ENCODE measurements at places on chromosomes 12 and 14.

GRCh38 chr14:51095854-51096823 is 1.2 kb upstream of the TRIM9 start:
- peak; percentile 45 for DNase-seq

DNA sequence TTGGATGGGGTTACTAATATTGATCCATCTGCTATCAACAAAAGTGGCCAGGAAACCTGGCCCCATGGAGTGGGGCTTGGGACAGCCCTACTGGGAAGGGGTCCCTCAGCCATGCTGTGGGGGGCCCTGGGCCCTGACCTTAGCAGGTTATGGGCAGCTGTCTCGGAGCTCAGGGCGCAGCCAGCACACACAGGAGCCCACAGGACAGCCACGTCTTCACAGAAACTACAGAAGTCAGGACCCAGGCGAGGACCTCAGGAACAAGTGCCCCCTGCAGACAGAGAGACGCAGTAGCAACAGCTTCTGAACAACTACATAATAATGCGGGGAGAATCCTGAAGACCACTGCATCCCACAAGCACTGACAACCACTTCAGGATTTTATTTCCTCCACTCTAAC is 11.9 kb upstream of the FKBP11 start:
- DNase-seq, result no peak

GRCh38 chr14:30994681-30995620 is 30.5 kb upstream of the AP4S1 start:
- no peak for DNase-seq

DNA sequence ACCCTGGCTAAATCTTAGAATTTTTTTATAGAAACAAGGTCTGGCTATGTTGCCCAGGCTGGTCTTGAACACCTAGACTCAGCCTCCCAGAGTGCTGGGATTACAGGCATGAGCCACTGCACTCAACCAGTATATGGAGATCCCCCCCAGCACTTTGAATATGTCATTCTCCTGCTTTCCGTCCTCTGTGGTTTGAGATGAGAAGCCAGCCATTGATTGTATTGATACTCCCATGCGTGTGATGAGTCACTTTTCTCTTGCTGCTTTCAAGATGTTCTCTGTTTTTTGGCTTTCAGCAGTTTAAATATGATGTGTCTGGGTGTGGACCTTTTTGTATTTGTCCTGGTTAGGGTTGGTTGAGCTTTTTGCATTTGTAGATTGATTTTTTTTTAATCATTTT is 75.2 kb upstream of the DNM1L start:
- no peak for DNase-seq
